ENCODE measurements at places on chromosomes 11 and 22. TPM values are rescaled to one million over a fixed set of nuclear protein-coding genes. Genes with fewer than 3 reads are reported as not detected.
A peak's percentile ranks its signal among the peaks of the same experiment; 100 is the strongest.

- DNase-seq = no peak
These were observed 13.1 kb downstream of the MOV10L1 start for GRCh38 chr22:50102946-50103345.

DNA sequence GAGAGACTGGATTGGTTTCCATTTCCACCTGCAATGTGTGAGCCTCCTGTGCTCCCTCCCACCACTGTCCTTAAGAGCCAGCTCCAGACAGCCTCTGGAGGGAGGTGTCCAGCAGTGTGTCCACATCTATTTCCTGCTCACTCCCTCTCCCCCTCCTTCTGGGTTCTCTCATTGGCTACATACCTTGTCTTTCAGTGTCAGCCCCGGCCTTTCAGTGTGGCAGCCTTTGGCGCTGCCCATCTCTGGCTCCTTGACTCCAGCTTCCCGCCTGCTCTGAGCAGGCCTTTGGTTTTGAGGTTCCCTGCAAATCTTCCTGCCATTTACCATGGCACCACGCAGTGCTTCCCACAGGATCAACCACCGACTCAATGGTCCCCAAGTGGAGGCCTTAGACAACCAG, 19.0 kb upstream of the PTPRJ start:
- no peak for DNase-seq

DNA sequence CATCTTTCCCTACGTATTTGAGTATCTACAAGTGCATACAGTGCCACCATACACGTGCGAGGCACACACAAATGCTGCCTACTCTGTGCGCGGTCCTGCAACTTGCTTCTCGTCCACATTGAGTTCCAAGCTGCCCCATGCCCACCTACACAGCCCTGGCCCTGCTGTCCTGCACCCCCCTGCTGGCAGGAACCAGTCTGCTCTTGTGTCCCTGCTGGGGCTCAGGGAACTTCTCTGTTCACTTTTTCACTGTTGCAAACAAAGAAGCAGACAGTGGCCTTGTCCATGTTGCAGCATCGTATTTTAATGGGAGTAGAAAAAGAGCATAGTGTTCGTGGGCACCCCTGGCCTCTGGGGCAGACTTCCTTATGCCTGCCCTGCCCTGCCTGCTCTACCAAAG, 14.0 kb downstream of the CPT1A start:
- DNase-seq = no peak

GRCh38 chr11:36132940-36133339, 156.3 kb downstream of the COMMD9 start:
- DNase-seq = no peak

DNA sequence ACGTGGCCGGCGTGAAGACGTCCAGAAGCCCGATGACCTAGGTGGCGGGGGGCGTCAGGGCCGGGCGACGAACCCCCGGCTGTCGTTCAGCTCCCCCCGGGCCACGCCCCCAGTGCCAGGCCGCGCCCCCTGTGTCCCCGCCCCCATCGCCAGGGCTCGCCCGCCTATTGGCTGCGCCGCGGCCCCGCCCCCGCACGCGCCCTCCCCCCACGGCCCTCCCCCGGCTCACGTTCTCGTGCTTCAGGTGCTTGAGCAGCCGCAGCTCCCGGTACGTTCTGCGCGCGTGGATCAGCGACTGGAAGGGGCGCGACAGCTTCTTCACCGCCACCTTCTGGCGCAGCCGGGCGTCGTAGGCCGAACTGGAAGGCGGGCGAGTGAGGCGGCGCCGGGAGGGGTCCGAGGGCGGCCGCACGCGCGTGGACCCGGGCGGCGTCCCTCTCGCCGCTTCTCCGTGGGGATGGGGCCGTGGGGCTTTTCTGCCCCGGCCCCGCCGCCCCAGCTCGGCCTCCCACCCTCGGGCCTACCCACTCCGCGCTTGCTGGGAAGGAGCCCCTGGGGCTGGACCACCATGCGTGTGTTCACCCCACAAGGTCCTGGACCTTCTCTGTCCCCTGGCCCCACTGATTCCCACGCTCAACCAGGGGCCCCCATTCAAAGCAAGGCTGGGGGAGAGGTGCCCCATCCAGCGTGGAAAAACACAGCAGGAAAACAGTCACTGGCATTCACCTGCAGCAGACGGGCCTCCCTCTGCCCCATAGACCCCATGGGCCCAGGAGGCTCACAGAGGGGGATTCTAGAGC, 2.4 kb downstream of the MAPK11 start:
- no peak for DNase-seq

DNA sequence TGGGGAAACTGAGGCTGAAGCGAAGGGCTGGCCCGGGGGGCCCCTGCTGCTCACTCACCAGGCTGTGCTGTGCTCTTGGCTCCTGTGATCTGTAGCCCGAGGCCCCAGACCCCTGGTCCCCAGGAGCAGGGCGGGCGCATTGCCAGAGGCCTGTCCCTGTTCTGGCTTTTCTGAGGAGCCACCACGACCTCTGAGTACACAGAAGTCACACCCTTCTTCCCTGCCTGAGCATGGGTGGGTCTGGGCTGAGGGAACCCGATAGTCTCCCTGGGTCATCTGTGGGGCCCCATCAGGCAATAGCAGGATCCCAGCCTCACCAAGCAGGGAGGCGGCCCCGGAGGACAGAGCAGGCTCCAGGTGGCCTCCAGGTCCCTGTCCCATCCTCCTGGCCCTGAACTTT, 5.1 kb downstream of the CASTOR1 start:
- no peak for DNase-seq

- DNase-seq = no peak
These were observed 16.9 kb downstream of the TSPAN32 start for GRCh38 chr11:2318707-2319106.

DNA sequence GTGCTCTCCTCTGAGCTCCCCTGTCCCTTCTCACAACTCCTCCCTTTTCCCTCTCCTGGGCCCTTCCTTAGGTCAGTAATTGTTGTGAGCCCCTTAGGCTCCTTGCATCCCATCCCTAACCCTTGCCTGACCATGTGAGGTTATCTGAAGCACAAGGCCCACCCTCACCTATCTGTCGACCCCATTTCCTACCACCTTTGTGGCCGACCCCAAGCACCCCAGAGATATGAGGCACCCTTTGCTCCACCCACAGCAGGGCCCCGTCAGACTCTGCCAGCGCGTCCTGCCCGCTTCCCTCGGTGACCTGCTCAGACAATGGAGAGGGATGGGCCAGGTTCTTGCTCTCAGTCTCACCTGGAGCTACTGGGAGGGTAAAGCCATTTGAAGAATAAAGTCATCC, 1.3 kb downstream of the GNG3 start:
- no peak for DNase-seq

- peak; percentile 52 for DNase-seq
These were observed 144.0 kb downstream of the FBXO7 start for GRCh38 chr22:32618441-32619140.

GRCh38 chr11:86497310-86497709, 122.6 kb downstream of the CCDC81 start:
- DNase-seq = peak; percentile 41

DNA sequence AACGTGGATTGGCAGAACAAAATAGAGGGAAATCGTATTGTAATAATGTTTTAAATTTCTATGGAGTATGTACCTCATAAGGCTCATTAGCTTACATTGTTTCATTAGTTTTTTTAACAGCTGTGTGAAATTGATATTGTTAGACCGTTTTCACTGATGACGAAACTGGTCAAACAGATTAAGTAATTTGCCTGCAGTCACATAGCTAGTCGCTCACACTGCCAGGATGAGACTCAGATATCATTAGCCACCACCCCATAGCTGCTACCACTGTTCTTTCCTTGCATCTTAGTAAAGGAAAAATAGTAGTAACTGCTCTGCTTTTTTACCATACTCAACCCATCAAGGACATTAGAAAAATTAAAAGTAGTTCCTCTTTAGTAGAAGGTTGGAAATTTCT, 64.0 kb downstream of the DKK3 start:
- DNase-seq = no peak

DNA sequence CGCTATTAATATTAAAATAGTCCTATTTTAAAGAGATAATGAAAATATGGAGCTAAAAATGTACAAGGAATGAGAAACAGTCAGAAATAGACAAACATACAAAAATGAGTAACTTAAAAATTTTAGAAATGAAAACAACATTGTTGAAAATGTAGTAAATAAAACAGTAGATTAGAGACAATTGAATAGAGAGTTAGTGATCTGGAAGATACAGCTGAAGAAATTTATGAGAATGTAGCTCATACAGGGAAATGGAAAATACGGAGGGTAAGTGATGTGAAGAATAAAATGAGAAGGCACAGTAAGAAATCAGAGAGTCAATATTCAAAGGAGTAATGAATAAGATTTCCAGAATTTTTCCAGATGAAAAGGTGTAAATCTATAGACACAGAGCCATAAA, 424.8 kb downstream of the SOX6 start:
- DNase-seq = no peak

GRCh38 chr11:9616042-9616675, 42.7 kb downstream of the WEE1 start:
- no peak for DNase-seq

GRCh38 chr11:108887436-108888238, 222.8 kb downstream of the DDX10 start:
- no peak for DNase-seq

GRCh38 chr11:99241066-99241465, 220.3 kb downstream of the CNTN5 start:
- DNase-seq = no peak

- DNase-seq = no peak
These were observed 34.2 kb downstream of the MICAL3 start for GRCh38 chr22:17990147-17990546.

GRCh38 chr11:17197431-17197898, 10.3 kb downstream of the PIK3C2A start:
- no peak for DNase-seq

- no peak for DNase-seq
These were observed 37.7 kb downstream of the OR5P2 start for GRCh38 chr11:7759010-7759409.

DNA sequence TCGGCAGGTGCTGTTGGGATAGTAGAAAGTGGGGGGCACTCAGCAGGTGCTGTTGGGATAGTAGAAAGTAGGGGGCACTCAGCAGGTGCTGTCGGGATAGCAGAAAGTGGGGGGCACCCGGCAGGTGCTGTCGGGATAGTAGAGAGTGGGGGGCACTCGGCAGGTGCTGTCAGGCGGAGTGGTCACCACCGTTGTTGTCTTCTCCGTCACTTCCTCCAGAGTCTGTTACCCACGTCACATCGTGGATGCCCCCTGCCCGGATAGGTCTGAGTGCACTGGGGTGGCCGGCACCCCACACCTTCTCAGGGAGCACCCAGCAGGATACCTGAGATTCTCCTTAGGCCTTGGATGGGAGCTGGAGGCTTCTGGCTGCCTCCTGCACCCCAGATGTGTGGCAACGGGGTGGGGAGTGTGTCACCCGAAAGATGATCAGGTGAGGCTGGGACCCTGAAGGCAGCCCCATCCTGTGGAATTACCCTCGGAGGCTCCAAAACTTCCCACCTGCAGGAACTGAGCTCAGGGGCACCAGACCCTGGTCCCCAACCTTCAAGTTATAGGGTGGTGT, 24.1 kb upstream of the KRTAP5-7 start:
- no peak for DNase-seq

- peak; percentile 61 for DNase-seq
These were observed 358.7 kb upstream of the PDGFD start for GRCh38 chr11:104522650-104523049.

The TOMM22 gene
- total RNA-seq = 36.1 TPM

The OR1S1 gene
- total RNA-seq = not detected

The PRR5 gene
- 28.4 TPM for total RNA-seq

The FGF19 gene
- total RNA-seq = 1.4 TPM

The ESAM gene
- total RNA-seq = 9.4 TPM

The SCT gene
- not detected for total RNA-seq

The SPTBN2 gene
- total RNA-seq = 46.5 TPM

Measured in umbilical cord (tissue), 2 donors.